ENCODE measurements at places on chromosomes 5 and 9.

- DNase-seq = no peak
Measured at GRCh38 chr9:106911951-106912350, 49.0 kb downstream of the ZNF462 start.

GRCh38 chr5:134289509-134290113, 63.7 kb upstream of the PPP2CA start:
- no peak for DNase-seq

GRCh38 chr5:158233735-158234322, 374.9 kb upstream of the CLINT1 start:
- DNase-seq = no peak

- DNase-seq = no peak
Measured at GRCh38 chr9:2359891-2360471, 261.6 kb upstream of the VLDLR start.

DNA sequence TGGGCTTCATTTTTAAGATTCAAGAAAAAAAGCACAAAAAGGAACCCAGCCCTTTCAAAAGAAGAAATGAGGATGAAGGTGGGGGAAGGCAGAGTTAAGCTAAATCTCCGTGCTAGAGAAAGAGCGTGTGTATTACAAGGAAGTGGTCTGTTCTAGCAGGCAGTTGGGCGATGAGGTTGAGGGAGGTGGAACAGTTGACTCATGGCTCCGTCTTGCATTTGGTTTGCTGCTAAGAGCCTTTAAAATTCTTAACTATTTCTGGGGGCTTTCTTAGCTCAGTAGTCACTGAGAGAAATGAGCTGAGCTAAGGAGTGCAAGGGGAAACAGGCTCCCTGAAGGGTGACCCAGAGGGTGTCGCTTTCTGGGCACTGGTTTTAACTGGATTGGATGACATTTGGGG, 117.4 kb downstream of the GCNT1 start:
- peak; percentile 55 for DNase-seq

GRCh38 chr5:58012801-58013315, 447.0 kb downstream of the PLK2 start:
- DNase-seq = no peak

DNA sequence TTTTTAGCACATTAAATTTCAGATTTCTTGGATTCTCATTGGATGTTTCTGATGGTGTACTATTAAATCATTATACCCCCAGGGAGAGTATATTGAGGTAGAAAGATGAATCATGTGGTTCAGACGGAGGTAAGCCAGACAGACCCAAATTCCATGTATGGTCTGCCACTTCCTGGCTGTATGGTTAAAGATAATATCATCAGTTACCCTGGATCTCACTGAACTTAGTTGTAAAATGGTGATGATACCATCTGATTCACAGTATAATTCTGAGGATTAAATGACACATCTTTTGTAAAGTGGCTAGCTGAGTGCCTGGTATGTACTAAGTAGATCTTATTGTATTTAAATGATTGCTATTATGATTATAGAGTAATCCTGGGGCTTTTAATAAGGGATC, 9.3 kb downstream of the SLC27A6 start:
- DNase-seq = no peak

DNA sequence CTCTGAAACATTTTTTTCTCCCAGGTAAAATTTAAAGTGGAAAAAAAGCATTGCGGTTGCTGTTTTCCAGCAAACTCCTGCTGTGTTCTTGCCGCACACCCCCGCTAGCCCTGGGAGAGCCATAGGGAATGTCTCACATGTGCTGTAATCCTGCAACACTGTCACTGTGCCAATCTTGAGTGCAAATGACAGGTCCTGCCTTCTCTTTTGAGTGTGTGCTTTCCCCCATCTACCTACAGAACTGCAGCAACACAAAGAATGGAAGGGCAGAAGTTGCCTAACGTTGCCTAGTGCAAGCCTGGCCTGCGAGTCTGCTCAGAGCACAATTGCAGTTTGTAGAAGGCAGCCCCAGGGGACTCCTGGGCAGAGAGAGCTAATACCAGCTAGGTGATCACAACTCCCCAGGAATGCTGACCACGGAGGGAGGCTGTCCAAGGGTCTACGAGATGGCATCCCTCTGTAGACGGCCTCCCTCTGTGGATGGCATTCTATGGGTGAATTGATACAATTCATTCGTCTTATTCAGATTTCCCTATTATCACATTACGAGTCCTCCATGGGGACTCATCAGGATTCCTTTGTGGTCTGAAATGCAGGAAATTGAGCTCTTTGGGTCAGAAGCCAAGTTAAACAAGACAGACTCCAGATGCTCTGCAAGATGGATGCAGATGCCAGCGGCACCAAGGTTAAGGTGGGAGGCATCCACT, 172.6 kb upstream of the S1PR3 start:
- DNase-seq = no peak

DNA sequence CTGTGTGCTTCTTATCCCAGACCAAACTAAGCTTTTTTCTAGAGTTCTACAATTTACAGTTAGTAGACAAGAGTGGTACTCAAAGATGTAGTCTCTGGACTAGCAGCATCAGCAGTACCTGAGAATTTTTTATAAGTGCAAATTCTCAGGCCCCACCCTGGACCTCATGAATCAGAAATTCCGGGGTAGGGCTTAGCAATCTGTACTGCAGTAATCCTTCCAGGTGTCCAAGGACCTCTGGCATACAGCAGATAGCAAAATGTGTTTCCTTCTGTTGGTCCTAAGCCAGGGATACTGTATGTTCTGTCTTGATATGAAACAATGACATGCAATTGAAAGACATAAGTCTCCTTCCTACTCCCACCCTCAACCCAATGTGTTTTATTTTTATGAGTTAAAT, 194.3 kb downstream of the MSX2 start:
- DNase-seq = no peak

- DNase-seq = no peak
Measured at GRCh38 chr9:96721731-96722429, 56.0 kb downstream of the ZNF510 start.

- no peak for DNase-seq
Measured at GRCh38 chr5:159123700-159124099, 24.0 kb upstream of the EBF1 start.

DNA sequence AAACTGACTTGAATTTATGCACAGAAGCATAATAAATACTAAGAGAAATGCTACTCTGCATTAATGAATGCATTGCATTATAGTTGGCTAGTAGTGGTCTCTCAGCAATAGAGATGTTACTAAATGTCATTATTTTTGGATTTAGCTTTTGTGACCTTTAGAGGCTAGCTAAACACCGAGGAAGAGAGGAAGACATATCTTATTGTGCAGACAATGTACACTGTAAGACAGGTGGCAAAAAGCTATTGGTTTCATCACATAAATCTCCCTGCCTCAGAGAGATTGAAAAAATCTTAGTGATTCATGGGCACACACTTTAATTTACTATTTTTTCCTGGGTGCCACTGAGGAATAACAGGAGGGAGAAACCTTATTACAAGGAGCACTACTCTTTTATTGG, 435.9 kb downstream of the TMEM232 start:
- DNase-seq = no peak

GRCh38 chr9:87662808-87663528, 63.0 kb upstream of the CTSL start:
- DNase-seq = peak; percentile 66

DNA sequence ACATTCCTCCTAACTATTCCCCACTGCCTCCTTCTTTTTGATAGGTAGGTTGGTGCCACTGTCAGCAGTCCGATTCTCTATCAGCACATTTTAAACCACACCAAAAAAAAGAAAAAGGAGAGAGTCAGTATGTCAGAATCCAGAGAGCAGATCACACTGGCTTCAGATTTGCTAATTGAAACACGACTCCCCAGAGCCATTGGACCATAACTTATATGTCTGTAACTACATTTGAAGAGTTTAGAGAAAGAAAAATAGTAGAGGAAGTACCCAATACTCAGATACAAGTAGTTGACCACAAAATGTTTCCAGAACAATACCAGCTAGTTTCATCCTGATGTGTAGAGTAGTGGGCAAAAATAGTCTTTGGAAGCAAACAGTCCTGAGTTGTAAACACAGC, 216.6 kb downstream of the NR2F1-AS1 start:
- DNase-seq = no peak

DNA sequence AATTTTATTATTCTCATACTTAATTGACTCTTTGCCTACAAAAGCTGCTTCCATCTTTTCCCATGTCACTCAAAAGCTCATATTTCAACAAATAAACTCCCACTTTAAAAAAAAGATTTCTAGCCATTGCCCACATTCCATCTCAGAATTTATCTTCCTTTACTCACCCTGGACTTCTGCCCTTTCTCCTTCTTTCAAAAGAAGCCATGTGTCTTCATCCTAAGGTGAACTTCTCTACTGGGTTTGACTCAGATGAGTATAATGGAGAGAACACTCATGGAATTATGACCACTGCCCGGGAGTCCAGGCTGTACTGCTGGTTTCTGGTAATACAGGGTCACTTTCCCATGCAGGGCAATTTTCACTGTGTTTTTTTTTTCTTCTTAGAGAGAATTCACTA, 548.5 kb upstream of the ZNF462 start:
- DNase-seq = no peak

GRCh38 chr9:70488793-70489105, 74.3 kb upstream of the KLF9 start:
- DNase-seq = no peak

GRCh38 chr9:38662763-38663593, 42.6 kb upstream of the ANKRD18A start:
- DNase-seq = no peak

- DNase-seq = no peak
Measured at GRCh38 chr5:154642499-154643245, 112.5 kb upstream of the LARP1 start.

GRCh38 chr5:62778316-62779009, 199.8 kb downstream of the LRRC70 start:
- DNase-seq = no peak

GRCh38 chr9:131436865-131437271, 43.0 kb downstream of the PRRC2B start:
- DNase-seq = no peak

GRCh38 chr9:96485280-96485679, 35.3 kb downstream of the HABP4 start:
- no peak for DNase-seq

DNA sequence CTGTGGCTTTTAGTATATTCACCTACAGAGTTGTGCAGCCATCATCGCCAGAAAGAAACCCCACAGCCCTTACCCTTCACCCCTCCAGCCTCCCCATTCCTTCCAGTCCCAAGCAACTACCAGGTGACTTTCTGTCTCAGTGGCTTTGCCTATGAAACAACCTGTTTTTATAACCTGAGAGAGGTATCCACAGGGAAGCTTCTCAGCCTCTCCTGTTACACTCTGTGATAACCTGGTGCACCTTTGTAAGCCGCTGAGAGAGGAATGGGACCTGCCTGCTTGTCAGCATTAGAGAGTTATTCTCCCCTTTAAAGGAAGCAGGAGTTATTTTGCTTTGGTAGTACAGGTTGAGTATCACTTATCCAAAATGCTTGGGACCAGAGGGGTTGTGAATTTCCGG, 93.6 kb downstream of the TRIO start:
- no peak for DNase-seq

GRCh38 chr9:115938479-115938878, 215.1 kb upstream of the PAPPA start:
- DNase-seq = no peak

- DNase-seq = no peak
Measured at GRCh38 chr5:177980743-177981151, 15.3 kb downstream of the PROP1 start.

- no peak for DNase-seq
Measured at GRCh38 chr5:3886524-3887451, 291.2 kb downstream of the IRX1 start.

DNA sequence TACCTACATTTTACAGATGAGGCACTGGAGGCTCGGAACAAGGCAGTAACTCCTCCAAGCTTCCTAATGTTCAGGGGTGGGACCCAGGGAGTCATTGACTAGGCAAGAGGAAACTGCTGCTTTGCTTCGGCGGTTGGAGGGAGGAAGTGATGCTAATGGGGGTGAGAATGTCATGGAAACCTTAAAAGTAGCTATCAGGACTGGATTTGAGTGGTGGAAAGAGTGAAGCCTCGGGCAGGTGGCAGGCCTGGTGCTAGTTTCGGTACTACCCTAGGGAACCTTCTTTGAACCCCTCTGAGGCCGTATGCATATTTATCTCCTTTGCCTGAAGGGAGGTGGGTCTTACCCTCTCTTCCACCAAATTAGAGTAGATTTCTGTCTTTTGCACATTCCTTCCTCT, 1.6 kb downstream of the BSPRY start:
- DNase-seq = peak; percentile 23

- no peak for DNase-seq
Measured at GRCh38 chr9:16223074-16223871, 647.2 kb downstream of the BNC2 start.

DNA sequence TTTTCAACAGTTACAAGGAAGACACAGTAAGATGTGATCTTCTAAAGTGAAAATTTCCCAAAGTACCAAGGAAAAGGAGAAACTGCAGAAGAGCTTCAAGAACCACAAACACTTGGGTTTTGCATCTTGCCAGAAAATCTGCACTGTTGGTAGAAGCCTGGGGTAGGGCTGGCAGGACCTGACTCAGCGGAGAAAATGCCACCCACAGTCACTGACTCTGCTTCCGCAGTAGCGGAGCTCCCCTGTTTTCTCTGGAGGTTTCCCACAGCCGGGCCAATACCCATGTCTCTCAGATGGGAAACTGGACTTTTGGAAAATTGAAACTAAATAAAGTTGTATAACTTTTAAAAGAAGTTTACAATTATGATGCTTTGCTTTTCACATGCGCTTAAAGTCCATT, 104.2 kb downstream of the MEF2C start:
- no peak for DNase-seq

DNA sequence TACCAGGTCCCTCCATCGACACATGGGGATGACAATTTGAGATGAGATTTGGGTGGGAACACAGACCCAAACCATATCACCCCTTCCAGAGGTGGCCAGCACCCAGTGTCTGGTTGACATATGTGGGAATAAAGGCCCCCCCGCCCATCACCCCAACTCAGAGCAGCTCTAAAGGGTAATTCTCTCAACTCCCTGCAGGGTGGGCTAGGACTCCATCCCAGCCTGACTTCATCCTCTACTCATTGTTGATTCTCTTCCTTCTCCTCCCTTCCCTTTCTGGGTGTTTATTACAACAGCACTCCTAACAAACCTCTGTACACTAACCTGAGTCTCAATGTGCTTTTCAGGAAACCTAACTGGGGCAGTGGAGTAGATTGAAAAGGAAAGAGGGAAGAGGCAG, 339.9 kb downstream of the ACTL7B start:
- no peak for DNase-seq
